ENCODE measurements at places on chromosomes 5 and 9. TPM values are rescaled to one million over a fixed set of nuclear protein-coding genes. Genes with fewer than 3 reads are reported as not detected.

DNA sequence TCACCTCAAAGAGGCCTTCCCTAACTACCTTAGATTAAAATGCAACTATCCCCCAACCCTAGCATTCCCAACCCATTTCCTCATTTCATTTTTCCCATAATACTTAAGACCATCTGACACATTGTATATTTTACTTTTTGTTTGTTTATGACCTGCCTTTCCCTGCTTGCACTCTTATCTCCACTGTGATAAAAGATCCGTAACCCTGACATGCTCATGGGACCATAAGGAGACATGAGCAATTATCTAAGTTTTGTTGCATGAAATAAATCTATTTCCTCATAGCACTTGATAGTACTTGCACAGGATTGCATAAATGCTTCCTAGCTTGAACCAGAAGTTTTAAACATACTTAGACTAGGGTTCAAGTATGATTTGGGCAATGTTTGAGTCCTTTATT, 323.7 kb downstream of the NPR3 start:
- no peak for DNase-seq

GRCh38 chr5:138351517-138351916, 968 bp upstream of the KDM3B start:
- no peak for DNase-seq

DNA sequence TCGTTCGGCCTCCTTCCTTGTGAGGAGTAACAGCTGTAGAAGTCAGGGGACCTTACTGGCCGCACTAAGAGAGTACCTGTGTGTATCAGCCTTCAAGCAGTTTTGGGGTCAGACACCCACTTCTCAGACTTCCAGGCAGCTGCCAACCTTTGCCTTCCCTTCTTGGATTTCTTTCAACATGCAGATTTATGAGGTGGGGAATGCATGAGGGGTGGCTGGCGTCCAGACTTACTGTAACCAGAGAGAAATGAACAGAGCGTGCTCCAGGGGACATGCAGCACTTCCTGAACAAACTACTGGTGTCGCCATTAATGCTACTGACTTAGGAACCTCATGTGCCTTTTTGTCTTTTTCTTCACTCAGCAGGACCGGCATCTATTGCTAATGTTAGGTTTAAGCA, 46.7 kb downstream of the INSYN2B start:
- no peak for DNase-seq

DNA sequence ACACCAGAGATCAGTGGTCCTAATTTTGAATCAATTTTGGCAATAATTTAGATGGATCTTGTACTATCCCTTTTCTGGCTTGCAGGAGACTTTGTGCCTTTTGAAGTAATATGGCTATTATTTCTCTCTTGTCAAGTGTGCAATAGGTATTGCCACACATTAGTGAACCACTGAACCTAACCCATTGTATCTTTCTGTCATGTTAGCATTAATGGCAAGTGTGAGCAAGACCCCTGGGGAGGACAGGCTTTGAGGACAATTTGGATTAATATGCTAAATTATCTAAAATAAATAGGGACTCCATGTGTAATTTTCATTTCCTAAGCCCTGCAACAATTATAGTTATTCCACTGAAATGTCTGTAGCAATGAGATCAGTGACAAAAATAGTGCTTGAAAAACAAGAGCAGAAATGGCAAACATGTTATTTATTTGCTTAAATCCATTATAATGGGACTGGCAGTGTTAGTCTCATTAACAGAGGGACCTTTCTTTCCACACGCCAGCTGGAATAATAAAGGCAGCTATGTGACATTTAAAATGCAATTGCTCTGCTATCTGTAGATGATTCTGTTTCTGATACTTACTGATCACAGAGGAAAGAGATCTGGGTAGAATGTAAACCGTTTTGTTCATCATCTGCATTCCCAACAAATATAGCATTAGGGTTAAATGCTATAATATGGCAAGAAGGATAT, 753.3 kb upstream of the ZNF608 start:
- no peak for DNase-seq

GRCh38 chr9:83432877-83433550, 105.2 kb downstream of the FRMD3 start:
- DNase-seq = no peak

GRCh38 chr5:175840050-175840841, 31.1 kb upstream of the CPLX2 start:
- no peak for DNase-seq

GRCh38 chr9:81086416-81086815, 602.9 kb downstream of the TLE1 start:
- DNase-seq = no peak

DNA sequence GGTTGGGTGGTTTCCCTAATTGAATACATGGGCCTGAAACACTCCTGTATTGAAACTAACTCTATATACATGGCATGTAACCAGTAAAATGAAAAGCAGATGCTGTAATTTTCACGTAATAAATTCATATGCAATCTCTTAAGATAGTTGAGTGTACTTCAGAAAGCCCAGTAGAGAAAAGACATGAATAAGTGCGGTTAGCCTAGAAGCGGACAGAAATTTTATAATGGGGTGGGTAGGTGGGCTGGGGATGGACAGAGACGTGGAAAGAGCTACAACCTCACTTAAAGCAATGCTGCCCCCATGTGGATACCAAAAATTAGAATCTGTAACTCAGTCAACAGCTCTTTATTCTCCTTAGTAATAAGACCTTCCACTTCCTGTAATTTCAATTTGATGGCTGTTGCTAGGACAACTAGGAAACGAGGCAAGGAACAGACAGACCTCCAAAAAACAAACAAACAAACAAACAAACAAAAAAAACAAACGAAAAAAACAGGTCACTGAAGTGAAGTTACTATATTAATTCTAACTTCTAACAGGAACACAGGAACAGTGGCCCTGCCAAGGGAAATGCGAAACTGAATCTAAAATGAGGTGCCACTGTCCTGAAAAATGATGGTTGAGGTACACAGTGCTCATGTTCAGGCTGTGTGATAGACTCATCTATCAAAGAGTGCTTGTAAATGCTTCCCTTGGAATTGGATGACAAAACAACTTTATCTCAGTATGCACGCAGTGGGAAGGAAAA, 103.4 kb upstream of the GNA14 start:
- DNase-seq = no peak

GRCh38 chr9:124239249-124240073, 18.3 kb upstream of the NEK6 start:
- DNase-seq = no peak

DNA sequence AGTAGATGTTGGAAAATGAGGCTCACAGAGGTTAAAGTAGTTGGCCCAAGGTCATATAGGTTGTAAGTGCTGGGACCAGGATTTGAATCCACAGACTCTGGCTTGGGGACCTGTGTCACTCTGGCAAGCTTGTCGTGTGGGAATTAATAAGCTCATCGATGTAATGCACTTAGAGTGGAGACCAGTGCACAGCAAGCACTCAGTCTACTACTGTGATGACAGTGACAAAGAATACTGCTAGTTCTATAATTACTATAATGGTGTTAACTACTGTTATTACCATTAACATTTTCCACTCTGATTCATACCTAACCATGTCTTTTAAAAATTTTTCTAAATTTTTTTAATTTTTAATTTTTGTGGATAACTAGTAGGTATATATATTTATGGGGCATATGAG, 12.8 kb downstream of the PAM start:
- DNase-seq = no peak

DNA sequence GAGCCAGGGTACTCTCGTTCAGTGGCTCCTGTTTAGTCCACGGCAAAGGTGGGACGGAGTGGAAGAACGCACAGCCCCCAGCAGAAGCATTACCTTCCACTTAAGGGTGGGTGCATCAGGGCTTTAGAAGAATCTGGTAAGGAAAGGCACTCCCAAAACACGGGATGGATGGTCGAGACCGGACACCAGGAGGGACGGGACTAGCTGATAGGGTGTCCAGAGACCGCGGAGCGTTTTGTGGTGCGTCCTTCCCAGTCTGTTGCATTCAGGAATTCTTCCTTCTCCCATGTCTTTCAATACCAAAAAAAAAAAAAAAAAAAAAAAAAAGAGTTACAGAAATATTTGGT, 545 bp upstream of the CTSV start:
- DNase-seq = no peak

DNA sequence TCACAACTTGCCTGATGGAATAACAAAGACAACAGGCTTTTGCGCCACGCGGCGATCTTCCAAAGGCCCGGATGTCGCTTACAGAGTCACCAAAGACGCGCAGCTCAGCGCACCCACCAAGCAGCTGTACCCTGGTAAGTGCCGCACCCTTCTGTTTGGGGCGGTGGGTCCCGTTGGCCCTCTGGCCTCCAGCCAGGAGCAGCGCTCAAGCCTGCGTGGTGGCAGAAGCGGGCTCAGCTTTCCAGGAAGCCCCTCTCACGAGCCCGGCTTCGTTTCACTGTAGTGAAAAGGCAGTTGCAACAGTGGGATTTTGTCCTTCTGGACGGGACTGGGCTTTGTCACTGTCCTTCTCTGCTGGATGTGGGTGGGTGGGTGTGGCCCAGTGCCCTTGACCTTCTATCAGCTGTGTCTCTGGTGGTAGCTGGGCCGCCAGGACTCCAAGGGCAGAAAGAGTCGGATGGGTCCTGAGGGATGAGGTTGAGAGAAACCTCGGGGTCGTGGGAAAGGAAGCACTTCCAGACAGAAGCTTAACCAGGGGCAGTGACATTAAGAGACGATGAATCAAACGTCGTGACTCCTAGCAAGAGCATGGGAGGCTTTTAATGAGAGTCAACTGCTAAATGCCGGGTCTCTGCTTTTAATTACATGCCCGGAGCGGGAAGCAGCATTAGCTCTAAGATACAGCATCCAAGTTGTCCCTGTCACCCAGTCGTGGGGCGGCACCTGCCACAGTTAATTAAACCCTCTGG, 49.5 kb downstream of the COL5A1 start:
- no peak for DNase-seq

- DNase-seq = no peak
These were observed 167.0 kb downstream of the FGF18 start for GRCh38 chr5:171586436-171586835.

DNA sequence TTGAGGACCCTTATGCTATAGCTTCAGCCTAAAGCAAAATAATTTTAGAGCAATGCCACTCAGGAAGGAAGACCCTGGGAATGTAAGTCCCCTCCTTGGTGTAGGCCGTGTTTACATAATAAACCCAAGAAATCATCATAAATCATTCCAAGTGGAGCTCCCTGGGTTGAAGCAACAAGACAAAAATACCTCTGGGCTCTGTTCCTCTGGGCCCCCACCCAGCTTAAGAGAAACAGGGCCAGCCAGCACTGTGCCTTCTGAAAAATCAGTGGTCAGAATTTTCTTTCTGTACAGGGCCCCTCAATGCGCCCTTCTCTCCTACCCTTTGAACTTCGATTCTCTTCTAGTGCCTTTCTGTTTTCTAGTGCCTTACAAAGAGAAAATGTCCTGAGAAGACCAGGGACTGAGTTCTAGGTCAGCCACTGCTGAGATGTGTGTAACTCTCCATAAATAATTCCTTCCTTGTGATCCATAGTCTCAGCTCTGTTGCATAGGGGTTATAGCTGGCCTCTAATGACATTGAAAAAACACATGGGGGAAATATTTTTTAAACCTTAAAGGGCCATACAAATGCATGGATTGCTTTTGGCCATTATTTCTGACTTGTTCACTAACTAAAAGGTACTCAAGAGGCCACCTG, 101.0 kb downstream of the ADRB2 start:
- DNase-seq = no peak

ANAPC2 gene
- 63.6 TPM for total RNA-seq

GBGT1 gene
- 9.4 TPM for total RNA-seq

MARCHF3 gene
- total RNA-seq = 5.9 TPM

IFNA21 gene
- not detected for total RNA-seq

LPAR1 gene
- total RNA-seq = not detected

ANGPTL2 gene
- not detected for total RNA-seq

CDO1 gene
- total RNA-seq = 0.49 TPM

Data from activated T-helper 1 cell treated with anti-CD3 and anti-CD28 coated beads, Interleukin-12 subunit alpha, Interleukin-12 subunit beta, Interleukin-2, Interleukin-4 antibody, amounts not matched to agents 30 ng/mL and 10 ng/mL and 1 ng/mL, durations not matched to agents 14 hours and 24 hours and 36 hours (primary cell).